Activated T-cell treated with anti-CD3 and anti-CD28 coated beads, Interleukin-2, amount 50 U/mL, for 72 hours (primary cell): ENCODE measurements at places on chromosomes 3 and 15.

- DNase-seq: no peak
Observed at GRCh38 chr3:89572261-89572660, 464.8 kb downstream of the EPHA3 start.

- DNase-seq: no peak
Observed at GRCh38 chr15:79310612-79310984, 314 bp upstream of the TMED3 start.

- no peak for DNase-seq
Observed at GRCh38 chr3:33201195-33201594, 17.4 kb downstream of the SUSD5 start.

DNA sequence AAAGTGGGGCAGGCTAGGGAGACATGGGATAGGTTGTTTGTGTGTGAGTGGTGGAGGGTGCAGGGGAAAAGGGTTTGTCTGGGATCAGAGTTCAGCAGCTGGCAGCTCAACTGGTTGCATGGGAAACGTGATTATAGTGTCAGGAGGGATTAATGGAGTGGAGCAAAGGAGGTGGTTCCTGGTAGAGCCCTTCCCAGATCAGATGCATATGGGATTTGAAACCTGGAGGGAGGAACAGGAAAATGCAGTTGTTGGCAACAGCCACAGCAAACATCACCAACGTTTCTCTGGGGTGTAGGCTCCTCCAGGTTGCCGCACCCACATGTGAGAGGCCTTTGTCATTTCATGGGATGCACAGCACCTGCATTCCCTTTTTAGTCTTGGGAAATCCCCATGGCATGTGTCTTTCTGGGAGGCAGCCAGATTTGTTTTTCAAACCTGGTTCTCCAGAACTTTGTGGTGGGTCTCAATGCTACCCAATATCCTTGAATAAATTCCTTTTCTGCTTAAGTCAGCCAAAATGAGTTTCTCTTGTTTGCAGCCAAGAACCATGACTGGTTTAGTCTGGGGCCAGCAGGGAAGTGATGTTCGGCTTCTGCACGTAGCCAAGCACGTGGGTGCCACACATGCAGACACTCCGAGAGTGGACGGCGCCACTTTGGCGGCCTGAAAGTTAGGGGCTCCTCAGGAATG, 61.3 kb downstream of the BDH1 start:
- DNase-seq: no peak

DNA sequence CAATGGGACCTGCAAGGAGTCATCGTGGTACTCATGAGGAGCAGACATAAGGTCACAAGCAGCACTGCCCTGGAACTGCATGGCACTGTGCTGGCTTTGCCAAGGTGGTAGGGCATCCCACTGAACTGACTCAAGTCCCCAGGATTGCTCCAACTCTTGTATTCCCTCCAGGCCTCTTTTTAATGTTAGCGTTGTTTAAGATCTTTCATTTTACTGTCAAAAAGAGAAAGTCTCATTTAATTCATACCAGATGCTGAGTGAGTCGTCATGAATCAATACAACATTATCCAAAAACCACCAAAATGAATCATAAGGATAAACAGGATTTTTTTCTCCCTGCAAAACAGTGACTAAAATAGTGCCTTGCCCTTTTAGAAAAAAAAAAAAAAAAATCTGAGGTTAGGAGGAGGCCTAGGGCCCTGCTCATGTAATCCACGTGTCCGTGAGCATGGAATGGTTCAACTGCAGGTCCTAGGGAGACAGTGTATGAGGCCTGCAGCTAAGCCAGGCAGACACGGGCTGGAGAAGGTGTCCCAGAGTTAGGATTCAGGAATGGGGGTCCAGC, 36.7 kb upstream of the BLM start:
- no peak for DNase-seq

- DNase-seq: no peak
Observed at GRCh38 chr3:157861076-157861765, 245.0 kb downstream of the SHOX2 start.

GRCh38 chr3:34312684-34313083, 514.3 kb downstream of the PDCD6IP start:
- DNase-seq: no peak

GRCh38 chr15:55921744-55922143, 71.7 kb downstream of the NEDD4 start:
- no peak for DNase-seq

DNA sequence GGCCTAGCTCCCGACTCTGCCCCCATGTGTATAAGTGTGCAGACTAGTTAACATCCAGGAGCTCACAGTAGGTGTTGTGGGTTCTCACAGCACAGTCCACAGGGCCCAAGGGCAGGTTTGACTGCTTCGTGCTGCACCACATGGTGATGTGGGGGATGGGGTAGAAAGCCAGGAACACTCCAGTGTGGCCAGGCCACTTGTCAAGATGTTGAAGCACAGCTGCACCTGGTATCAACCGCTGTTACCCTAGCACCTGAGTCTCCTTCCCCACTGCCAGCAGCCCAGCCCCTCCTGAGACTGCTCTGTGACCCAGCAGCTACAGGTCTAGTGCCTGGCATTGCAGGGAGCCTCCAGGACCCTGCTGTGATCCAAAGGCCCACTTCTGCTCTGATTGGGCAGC, 53.4 kb downstream of the CHDH start:
- DNase-seq: no peak

DNA sequence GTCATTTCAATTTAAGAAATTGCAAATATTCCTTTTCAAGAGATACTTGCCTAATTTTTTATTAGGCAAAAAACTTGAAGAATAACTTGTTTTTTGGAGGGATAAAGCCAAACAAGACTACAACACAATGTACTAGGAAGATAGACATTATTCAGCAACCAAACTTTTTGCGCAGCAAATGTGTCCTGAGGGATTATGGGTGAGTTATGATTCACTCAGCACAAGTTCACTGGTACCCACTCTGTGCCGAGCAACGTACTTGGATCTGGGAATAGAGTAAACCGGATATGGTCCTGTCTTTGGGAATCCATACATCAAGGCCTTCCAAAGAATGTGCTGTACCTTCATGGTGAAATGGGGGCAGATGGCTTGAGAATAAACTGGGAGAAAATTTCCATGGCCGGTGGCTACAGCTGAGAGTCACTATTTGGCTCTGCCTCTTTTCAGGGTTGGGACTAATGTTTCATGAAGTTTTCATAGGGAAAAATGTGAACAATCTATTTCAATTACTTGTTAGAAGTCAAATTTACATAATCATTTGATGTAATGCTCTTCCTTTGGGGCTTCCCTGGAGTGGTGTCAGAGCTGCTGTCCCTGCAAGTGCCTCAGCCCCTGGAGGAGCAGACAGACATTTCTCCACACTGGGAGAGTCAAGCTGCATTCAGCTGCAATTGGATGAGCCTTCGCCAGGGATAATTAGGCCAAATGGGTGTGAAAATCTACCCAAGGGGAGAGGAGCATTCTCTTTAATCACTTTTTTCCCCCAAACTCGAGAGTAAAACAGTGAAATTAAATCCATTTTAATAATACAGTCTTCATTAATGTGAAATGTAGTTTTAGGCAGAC, 315.2 kb downstream of the CLSTN2 start:
- DNase-seq: no peak

- DNase-seq: no peak
Observed at GRCh38 chr15:80536231-80536630, 132.0 kb downstream of the ARNT2 start.

DNA sequence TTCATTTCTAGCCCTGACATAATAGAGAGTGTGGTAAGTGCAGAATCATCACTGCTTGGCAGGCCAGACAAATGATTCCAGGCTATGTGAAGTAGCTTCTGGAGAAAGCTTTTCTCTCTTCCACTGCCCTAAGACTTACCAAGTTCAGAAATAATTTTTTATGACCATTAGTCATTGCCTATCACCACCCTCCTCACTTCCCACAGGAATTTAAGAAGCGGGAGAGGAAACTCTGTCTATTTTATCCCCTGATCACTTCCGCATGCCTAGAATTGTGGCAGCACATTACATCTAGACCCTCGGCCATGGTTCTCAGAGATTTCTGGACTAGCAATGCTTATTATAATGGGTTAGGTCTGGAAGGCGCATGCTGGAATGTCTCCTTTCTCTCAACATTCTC, 397.8 kb upstream of the NR2F2 start:
- DNase-seq: no peak

DNA sequence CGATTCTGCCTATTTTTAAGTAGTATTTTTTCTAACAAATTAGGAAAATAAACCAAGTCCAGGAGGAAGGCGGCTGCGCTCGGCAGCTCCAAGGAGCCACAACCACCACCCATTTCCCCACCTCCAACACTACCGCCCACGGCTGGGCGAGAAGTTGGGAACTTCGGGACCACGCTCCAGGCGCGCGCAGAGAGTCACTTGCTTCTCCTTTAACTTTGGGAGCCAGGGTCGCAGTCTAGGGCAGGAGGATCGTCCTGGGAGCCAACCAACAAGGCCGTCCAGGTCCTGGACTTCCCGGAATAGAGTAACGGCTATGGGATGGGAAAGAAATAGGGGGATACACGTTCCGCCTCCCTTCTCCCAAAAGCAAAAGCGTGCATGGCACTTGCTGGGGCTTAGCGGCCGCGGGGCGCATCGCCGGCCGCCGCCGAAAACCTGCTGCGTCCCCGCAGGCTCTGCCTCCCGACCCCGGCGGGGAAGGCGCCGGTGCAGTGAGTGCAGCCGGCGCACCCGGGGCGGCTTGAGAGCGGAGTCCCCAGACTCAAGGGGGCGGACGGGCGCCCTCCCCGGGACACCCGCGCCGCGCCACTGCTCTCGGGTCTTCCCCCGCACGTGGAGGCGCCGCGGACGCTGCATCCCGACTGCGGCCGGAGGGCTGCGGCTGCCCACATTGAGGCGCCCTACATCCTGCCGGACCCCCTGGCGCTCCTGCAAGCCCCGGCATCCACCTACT, 699 bp downstream of the MEGF11 start:
- DNase-seq: peak; percentile 34

DNA sequence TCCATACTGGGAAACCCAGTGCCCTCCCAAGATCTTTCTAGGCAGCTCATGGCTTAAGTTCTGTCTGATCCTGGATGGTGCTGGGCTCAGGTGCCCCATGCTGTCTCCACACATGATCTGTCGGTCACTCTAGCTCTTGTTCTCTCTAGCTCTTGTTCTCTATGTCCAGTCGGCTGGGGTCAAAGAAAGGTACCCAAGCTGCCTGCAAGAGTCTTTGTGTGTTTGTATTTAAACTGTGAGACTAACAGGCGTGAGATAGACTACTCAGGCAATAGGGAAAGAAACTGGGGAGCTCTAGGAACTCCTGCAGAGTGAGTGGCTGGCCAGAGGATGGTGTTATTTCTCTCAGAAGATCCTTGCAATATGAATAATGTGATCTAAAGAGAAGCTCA, 40.2 kb downstream of the GPR156 start:
- DNase-seq: no peak

DNA sequence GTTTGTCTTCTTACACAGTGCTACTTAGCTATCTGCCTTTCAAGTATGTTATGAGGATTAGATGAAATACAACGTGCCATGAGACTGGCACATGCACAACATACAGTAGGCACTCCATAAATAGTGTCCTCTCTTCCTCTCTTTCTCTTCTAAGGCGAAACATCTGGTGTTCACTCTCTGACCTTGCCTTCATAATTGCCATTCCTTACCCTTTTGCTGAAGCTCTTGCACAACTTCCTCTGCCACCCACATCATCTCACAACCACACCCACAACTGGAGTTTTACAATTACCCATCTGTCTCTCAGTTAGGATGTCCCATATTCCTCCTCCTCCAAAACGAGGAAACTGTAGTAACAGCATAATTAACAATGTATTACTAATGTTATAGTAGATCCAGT, 26.4 kb upstream of the ACP3 start:
- no peak for DNase-seq

GRCh38 chr3:142723968-142724681, at the start of gene TRPC1:
TRPC1 (plus strand) TSS chr3:142724034; CDS start chr3:142724560, 526 bp downstream.
- DNase-seq: peak; percentile 72
